ENCODE measurements at places on chromosomes 3 and 15. TPM values are rescaled to one million over a fixed set of nuclear protein-coding genes. Genes with fewer than 3 reads are reported as not detected.
A peak's percentile ranks its signal among the peaks of the same experiment; 100 is the strongest.

DNA sequence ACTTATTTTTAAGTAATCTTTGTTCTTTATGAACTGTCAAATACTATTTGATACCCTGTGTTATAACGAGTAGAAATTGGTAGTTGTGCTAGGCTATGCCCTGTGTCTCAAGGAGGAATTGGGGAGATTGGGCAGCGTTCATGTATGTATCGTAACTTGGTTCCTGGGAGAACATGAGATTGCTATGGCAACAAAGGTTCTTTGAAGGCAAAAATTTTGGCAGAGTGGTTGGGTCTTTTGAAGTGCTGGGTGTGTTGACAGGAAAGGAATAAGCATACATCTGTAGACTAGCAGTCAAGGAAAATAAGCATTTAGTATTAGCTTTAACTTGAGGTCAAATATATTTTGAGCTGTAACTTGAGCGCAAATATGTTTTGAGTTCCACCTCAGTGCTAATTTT lies 45.3 kb downstream of the TCF12 start:
- DNase-seq = no peak

DNA sequence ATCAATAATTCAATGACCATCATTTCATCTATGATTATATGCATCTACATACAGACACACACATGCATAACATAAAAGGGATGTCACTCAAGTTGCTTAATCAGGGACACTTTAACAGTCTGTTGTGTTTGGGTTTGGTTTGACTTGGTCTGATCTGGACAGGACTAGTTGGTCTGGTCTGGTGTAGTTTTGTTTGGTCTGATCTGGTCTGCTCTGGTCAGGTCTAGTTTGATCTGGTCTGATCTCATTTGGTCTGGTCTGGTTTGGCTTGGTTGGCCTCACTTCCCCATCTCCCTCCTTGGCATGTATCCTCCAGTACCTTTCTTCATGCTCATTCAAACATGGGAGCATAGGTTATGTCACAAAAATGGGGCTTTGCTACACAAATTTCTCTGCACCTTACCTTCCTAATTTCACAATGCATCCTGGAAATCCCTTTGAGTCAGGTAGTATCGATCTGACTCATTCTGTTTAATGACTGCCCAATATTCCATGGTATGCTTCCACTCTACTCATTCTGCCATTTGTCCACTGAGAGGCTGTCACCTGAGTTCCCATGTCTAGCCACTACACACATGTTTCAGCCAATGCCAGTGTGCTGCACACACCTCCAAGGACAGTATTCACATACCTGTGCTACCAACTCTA lies 73.0 kb upstream of the TPM1 start:
- DNase-seq = no peak

The CD200R1 gene
- 0.64 TPM for total RNA-seq

DNA sequence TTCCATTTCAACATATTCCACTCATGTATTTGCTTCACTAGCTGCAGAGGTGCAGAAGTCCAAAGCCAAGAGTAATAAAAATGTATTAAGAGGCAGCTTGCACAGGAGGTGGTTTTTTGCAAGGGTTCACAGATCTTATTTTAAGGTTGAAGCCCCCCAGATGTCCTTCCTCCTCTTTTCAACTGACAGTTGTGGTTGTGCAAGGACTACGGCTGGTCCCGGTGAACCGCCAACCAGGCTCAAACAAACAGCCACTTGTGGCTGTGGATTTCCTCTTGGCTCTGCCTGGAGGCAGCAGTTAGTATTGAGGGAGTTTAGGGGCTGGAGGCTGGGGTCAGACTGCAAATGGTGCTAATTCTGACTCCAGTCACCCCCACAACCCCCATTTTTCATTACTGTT lies 240.7 kb upstream of the TBC1D5 start:
- DNase-seq = no peak

GRCh38 chr3:15708882-15709677 lies 88.7 kb downstream of the ANKRD28 start:
- no peak for DNase-seq

The ST3GAL6 gene
- total RNA-seq = 19.8 TPM

The SH2D7 gene
- total RNA-seq = not detected

- no peak for DNase-seq
Measured at GRCh38 chr3:176870451-176870850, 326.8 kb downstream of the TBL1XR1 start.

DNA sequence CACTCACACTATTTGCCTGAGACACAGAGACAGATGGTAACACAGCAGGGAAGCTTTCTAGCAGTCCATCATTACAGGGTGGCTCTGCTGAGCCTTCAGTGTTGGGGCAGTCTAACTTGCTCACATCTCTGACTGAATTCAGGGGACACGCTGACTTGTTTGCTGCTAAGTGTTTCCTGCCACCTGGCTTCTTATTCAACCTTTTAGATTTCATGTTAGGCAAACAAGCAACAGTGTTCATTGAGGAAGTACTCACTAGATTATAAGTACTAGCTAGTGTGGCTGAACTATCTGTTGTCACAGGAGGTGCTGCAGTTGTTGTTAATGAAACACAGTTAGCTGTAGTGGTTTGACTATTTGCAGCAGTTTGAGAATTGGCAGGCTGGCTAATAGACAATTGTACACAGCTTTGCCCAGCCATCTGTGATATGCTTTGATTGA lies 37.3 kb downstream of the USF3 start:
- peak; percentile 77 for DNase-seq

The LMAN1L gene
- total RNA-seq = 0.09 TPM

DNA sequence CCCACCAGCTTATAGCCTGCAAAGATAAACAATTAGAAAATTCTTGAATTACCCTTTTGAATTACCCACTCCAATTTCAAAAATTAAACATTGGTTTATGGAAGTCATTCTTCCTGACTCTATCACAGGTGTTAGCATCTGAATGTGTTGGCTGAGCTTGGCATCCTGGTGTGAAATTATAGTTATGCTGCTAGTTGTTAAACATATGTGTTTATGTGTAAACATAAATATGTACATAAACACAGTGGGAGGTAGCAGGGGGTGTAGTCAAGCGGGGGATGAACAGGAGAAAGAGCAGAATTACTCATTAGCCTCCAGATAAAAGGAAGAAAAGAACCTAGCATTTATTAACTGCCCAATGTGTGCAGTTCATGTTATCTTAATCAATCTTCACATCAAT lies 530.2 kb downstream of the MCTP2 start:
- DNase-seq = no peak

The CYP1A2 gene
- total RNA-seq = not detected

- no peak for DNase-seq
Measured at GRCh38 chr15:42012241-42012640, 8.6 kb downstream of the PLA2G4E start.

The UNC13C gene
- 69.0 TPM for total RNA-seq

DNA sequence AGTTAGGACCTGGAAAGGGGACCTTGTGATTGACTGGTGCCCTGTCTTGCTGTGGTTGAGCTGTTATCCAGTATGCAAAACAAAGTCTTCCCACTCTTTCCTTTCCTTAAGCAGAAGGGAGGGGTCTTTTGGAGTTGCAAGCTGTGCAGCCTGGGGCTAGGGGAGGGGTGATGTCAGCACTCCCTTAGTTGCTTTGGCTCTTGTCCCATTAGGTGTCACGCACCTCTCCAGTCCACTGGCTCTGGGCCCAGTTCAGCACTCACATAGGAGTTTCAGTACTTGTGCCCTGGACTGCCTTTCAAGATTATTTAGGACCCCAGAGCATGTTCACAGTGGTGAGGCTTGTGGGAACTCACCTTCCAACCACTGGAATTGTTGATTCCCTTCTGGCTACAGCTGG lies 238.5 kb downstream of the DOCK3 start:
- no peak for DNase-seq

- DNase-seq = no peak
Measured at GRCh38 chr3:61869371-61869770, 308.0 kb downstream of the PTPRG start.

DNA sequence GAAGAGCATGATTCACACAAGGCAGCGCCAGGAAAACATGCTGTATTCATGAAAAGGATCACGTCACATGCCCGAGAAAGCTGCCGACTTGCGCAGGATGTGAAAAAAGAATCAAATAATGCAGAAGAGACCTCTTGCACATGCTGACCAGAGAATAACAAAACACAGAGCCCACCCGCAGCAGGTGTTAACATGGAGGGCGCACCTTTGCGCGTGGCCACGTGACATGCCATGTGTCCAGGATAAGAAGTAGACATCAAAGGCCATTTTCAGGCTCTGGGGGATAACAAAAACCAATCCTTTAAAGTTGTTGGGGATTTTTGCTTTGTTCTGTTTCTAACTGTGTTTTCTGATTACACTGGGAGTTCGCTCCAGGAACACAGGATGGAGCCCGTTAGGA lies 1332.8 kb downstream of the ZPLD1 start:
- no peak for DNase-seq

DNA sequence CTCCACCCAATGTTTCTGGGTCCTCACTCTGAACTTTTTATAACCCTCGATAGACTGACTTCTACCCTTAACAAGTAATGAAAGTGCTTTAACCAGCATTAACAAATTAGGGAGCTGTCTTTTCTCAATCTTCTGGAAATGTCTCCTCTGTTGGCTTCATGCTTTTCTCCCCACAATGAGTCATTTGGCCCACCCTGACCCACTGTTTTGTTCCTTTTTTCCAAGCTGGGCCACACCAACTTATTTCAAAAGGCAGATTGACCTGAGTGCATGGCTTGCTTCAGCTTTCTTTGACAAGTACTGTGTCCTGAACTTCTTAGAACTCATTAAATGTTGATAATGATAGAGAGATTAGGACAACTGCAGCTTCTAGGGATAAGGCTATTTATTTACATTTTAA lies 199.6 kb upstream of the SEMA6D start:
- DNase-seq = no peak

- no peak for DNase-seq
Measured at GRCh38 chr15:67116742-67117141, 51.3 kb downstream of the SMAD3 start.
